NCI-H345 (cell line): ENCODE measurements at places on chromosomes 3 and 15.

GRCh38 chr3:58271901-58272501 is 34.0 kb upstream of the RPP14 start:
- DNase-seq, result no peak

DNA sequence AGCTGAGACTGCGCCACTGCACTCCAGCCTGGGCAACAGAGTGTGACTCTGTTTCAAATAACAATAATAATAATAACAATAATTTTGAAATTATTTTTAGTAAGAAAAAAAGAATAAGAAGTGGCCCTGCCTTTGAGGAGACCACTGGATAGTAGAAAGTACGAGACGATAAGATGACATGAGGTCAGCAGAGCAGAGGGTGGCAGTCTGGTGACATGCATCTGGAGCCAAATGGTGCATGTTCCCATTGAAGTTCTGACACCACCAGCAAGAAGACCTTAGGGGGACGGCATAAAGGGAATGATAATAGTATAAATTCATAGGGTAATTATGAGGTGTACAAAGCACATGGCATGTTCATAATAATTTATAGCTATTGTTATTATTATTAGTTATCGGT is 542.2 kb upstream of the TBL1XR1 start:
- no peak for DNase-seq

- DNase-seq, result peak; percentile 38
These were observed 65.7 kb downstream of the SHQ1 start for GRCh38 chr3:72782521-72782920.

DNA sequence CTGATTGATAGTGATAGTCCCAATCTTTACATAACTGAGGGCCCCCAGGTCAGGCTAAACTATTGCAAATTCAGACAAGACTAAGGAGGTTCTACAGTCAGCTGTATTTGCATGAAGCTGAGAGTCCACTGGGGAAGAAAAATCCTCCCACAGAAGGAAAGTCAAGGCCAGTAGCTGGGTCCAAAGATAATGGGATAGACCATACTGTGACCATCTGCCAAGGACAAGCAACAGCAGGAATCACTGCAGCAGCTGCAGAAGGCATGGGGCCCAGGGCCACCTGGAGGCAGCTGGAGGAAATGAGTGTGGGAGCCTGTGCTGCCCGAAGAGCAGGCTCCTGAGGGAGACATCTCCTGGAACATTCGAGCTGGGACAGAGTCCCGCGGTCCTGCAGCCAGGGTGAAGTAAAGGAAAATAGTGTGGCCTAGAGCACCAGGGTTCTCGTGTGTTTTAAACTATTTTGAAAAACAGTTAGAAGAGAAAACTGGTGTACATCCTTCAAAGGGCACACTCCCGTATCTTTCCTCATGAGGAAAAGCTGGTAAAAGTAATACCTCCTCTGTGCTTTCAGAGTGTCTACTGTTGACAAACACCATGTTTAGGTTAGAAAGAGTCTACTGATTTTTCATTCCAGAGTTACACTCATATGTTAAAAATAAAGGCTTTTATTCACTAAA is 13.2 kb upstream of the TMEM212 start:
- DNase-seq, result peak; percentile 13

DNA sequence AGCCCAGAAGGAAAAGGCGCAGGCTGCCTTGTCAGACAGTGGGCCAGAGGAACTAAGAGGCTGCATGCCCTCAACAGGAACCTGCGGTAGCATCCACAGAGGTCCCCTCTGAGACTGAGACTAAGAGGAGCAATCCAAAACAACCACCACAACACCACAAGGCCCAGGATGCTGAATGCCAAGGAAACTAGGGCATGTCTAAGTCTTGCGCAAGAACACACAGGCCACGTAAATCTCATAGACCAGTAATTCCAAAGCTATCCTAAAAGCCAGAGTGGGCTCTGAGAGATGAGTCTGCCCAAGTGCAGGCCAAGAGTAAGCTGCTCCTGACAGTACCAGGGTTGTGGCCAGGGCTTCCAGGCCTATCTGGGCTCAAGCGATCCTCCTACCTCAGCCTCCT is 12.9 kb downstream of the MON1A start:
- DNase-seq, result no peak

DNA sequence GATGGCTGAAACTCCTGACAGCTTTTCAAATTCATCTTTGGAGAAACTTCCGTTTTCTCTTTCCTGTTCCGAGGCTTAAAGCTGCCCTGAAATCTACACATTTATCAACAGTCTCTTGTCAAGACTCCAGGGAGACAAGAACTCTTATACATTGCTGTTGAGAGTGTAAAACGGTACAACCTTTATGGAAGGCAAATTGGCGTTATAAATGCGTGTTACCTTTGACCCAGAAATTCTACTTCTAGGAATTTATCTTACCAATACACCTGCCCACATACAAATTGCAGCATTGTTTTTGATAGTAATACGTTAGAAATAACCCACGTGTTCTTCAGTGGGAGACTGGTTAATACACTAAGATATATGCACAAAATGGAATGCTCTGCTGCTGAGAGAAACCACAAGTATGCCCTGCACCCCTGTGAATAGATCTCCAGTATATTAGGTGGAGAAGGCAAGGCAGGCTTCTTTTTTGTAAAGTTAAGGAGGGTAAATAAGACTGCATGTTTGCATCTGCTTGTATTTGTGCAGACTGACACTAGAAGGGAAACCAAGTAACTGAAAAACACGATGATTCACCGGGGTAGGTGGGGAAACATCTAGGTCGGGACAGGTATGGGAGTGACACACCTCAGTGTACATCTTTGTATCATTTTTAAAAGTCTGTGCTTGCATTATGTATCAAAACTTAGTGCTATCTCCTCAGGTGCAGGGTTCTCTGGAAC is 97.5 kb downstream of the IGF1R start:
- no peak for DNase-seq

GRCh38 chr3:67064105-67064504 is 66.0 kb downstream of the KBTBD8 start:
- no peak for DNase-seq

DNA sequence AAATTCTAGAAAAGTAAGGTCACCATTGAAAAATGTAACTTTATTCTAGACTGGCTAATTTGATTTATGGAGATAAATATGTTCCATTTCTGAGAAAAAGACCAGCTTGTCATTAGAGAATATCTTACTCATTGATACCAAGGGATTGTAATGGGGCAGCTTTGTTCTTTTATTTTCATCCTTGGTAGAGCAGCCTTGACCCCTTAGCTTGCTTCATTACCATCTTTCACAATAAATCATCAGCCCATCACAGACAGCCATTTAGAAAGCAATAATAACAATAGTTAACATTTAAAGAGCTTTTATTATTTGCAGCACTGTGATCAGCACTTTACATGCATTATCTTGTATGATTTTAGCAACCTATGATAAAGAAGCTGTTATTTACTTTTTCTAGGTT is 253.6 kb downstream of the C3orf38 start:
- no peak for DNase-seq

DNA sequence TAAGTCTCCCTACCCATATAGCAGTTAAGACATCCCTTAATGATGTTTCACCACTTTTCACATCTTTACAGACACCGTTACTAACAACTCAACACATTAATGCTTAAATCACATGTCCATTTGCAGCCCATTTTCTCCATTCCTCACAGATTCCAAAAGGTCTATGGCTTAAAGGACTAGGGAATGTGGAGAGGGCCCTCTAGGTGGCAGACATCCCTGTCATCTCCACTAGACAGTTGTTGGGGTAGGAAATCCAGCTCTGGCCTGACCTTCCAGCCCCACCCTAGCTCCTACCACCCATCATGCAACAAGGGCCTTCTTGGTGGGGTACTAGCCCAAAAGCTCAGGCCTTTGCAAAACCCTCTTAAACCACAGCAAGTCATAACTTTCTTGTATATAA is 25.2 kb downstream of the CPEB1 start:
- DNase-seq, result no peak

- no peak for DNase-seq
These were observed 545.3 kb downstream of the GBE1 start for GRCh38 chr3:81216192-81216591.

GRCh38 chr3:72533591-72534473 is 314.4 kb downstream of the SHQ1 start:
- no peak for DNase-seq

DNA sequence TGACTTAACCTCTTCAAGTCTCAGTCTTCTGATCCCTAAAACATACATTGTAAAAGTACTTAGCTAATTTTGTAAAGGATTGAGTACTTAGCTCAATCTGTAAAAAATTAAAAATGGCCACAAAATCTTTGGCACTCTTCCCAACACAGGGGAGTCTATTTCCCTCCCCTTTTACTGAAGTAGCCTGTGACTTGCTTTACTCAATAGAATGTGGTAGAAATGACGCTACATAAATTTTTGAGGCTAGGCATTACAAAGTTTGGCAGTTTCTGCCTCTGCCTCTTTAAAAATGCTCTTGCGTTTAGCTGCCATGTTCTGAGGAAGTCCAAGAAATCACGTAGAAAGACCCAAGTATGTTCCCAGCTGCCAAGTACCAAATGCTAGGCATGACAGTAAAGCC is 80.2 kb downstream of the CBLB start:
- DNase-seq, result no peak

DNA sequence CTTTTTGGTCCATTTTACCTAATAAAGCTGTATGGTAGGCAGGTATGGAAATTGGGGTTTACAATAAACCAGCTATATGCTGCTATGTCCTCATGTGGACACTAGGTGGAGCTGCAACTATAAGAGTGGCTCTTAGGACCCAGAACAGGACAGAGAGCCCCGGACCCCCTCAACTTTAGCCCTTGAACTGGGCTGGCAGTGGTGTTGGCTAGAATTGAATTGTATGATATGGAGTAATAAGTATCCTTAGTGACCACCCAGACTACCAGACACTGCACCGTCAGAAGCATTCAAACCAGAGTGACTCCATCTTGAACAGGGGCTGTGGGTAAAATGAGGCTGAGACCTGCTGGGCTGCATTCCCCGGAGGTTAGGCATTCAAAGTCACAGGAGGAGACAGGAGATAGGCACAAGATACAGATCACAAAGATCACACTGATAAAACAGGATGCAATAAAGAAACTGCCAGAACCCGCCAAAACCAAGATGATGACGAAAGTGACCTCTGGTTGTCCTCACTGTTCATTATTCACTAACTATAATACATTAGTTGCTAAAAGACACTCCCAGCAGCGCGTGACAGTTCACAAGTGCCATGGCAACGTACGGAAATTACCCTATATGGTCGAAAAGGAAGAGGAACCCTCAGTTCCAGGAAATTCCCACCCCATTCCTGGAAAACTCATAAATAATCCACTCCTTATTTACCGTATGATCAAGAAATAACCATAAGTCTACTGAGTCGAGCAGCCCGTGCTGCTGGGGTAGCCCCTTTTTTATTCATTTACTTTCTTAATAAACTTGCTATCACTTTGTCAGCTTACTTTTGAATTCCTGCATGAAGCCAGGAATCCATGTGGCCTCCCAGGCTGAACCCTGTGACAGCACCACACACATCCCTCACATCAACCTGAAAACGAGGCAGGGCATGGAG is 68.7 kb upstream of the BLM start:
- peak; percentile 51 for DNase-seq

DNA sequence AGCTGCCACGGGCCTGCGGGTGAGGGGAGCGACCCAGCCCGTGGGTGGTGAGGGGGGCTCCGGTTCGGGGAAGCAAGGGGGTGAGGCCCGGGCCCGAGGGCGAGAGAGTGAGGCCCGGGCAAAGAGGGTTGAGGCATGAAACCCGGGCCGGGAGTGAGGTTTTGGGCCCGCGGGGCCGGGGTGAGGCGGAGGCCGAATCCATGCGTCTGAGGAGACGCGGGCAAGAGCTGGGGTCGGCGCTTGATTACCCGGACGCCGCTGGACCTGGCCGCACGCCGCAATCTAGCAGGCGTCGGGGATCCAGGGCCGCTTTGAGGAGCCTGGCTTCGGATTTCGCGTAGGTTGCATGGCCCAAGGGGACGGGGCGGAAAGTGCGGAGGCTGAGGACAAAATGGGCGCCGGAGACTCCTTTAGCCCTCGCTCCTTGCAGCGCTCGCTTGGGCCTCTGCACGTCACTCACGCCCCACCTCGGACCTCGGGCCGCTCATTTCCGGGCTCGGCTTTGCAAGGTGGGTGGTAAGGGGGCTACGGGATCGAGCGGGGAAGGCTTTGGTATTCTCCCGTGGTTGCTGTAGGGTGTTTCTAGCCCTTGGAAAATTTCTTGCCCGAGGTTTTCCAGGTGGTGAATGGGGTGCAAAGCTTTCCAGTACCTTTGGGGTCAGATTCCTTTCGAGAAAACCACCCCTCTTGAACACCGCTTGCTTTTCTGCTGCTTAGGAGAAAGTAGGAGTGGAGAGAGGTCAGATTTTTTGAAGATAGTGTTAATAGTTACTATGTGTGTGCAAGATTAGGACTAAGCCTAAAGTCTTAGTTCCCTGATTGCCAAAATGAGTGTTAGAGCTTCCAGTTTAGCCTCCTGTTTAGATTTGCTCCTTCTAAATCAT is 827 bp downstream of the SLC25A36 start:
- peak; percentile 10 for DNase-seq

DNA sequence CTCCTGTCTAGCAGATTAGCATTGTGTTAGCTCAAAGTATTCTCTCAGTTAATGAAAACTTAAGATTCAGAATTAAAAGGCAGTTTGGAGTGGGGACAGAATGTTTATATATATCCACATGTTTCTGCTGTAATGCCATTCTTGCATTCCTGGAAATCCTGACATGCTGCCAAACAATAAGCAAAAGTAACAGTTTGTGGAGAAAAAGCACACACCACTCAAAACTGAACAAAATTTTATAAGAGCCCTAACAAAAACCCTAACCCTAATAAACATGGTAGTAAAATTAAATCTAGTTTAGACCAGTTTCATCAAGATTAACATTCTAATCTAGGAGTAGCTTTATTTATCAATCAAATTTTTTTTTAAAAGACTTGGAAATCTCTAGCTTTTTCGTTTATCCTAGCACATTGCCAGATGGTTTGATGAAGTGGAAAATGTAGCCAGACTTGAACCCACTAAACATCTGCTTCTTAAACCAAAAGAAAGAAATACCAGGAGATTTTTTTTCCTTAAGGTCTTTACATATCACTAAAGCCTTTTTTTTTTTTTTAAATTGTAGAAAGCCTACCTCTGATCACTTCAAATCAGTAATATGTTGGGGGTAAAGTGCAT is 3.7 kb downstream of the TCAIM start:
- DNase-seq, result no peak

GRCh38 chr3:2390926-2391532 is 292.4 kb downstream of the CNTN4 start:
- no peak for DNase-seq

GRCh38 chr3:117079997-117080396 is 370.4 kb downstream of the TUSC7 start:
- no peak for DNase-seq

GRCh38 chr15:92657486-92657885 is 1.9 kb upstream of the FAM174B start:
- no peak for DNase-seq
